Glutamatergic neuron (in vitro differentiated cells): ENCODE measurements at places on chromosomes 6 and 20. TPM values are rescaled to one million over a fixed set of nuclear protein-coding genes. Genes with fewer than 3 reads are reported as not detected.

CD93 gene
- total RNA-seq, result not detected

PRDM13 gene
- total RNA-seq, result 13.9 TPM

FAM209B gene
- not detected for total RNA-seq

ZCCHC3 gene
- total RNA-seq, result 15.3 TPM

TOX2 gene
- total RNA-seq, result 11.0 TPM

SLC35B3 gene
- total RNA-seq, result 12.4 TPM

LAMA5 gene
- total RNA-seq, result 724 TPM

C6orf15 gene
- total RNA-seq, result not detected

ADGRG6 gene
- not detected for total RNA-seq
